ENCODE measurements at places on chromosomes 3 and 15. TPM values are rescaled to one million over a fixed set of nuclear protein-coding genes. Genes with fewer than 3 reads are reported as not detected.

Gene PAQR5
- not detected for total RNA-seq

Gene SPESP1
- total RNA-seq: 1.6 TPM

Gene CACNA1D
- total RNA-seq: not detected

Gene SLC12A1
- total RNA-seq: not detected

Gene AQP9
- total RNA-seq: not detected

Gene HERC2
- total RNA-seq: 36.4 TPM

Gene LXN
- 15.2 TPM for total RNA-seq

Gene LRRK1
- total RNA-seq: 1.4 TPM

Gene CAMK2N2
- 0.18 TPM for total RNA-seq

Gene CACNA2D2
- 2.4 TPM for total RNA-seq

Gene DNASE1L3
- total RNA-seq: not detected

Gene ARGFX
- not detected for total RNA-seq

Gene ZNF662
- total RNA-seq: 1.7 TPM

Gene NDUFB5
- total RNA-seq: 104 TPM

Gene C3orf49
- total RNA-seq: not detected

Gene CFAP91
- total RNA-seq: 0.25 TPM

Gene MYO5C
- 1.1 TPM for total RNA-seq

Gene SCN11A
- total RNA-seq: 0.21 TPM

Gene GRIP2
- total RNA-seq: not detected

Gene DHX30
- total RNA-seq: 62.2 TPM

Gene GNB4
- total RNA-seq: 1.8 TPM

Gene NANOGP8
- not detected for total RNA-seq

Gene CD96
- total RNA-seq: 97.9 TPM

Gene GPR149
- total RNA-seq: not detected

Gene AGBL1
- total RNA-seq: not detected

Gene LRTM1
- total RNA-seq: not detected

Gene BBS4
- 27.6 TPM for total RNA-seq

Gene THRB
- not detected for total RNA-seq
